ENCODE measurements at places on chromosomes 12 and 14.

GRCh38 chr12:124636138-124636978, 68.9 kb upstream of the NCOR2 start:
- DNase-seq = peak; percentile 71

DNA sequence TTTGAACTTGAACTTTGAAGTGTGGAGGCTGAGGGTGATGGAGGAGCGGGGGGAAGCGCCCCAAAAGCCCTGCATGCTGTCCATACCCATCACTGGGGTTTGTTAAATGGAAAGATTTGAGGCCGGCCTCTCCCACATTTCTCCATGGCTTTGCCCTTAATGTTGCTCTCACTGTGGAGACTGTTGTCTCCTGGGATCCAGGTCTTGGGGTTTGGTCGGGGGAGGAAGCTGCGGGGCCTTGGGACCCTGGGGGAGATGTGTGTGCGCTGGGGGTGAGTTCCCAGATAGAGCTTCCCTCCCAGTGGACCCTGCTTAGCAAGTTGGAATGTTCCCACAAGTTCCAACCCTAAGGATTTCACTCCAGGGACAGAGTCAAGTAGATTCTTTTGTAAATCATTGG, 28.0 kb upstream of the LRTM2 start:
- no peak for DNase-seq

- DNase-seq = peak; percentile 73
Measured at GRCh38 chr14:77128414-77128891, 13.1 kb downstream of the ZDHHC22 start.

DNA sequence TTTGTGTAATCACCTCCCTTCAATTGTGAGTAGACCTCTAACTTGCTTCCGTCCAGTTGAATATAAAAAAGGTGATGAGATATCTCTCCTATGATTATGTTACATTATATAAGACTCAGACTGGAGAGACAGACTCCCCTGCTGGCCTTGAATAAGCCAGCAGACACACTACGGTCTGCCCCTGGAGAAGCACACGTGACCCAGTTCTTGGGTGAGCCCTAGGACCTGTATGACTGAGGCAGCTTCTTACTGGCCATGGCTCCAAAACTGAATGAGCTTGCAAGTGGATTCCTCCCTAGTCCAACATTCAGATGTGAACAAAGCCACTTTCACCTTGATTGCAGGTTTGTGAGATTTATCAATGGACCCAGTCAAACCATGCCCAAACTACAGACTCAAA, 427.9 kb upstream of the DCN start:
- DNase-seq = no peak

- DNase-seq = no peak
Measured at GRCh38 chr14:50354527-50354926, 42.2 kb downstream of the CDKL1 start.

- no peak for DNase-seq
Measured at GRCh38 chr14:89952576-89952975, 2.0 kb downstream of the EFCAB11 start.

GRCh38 chr12:108060067-108060466, 69.0 kb upstream of the WSCD2 start:
- no peak for DNase-seq

GRCh38 chr12:51085757-51086156, 2.4 kb upstream of the CSRNP2 start:
- DNase-seq = no peak

DNA sequence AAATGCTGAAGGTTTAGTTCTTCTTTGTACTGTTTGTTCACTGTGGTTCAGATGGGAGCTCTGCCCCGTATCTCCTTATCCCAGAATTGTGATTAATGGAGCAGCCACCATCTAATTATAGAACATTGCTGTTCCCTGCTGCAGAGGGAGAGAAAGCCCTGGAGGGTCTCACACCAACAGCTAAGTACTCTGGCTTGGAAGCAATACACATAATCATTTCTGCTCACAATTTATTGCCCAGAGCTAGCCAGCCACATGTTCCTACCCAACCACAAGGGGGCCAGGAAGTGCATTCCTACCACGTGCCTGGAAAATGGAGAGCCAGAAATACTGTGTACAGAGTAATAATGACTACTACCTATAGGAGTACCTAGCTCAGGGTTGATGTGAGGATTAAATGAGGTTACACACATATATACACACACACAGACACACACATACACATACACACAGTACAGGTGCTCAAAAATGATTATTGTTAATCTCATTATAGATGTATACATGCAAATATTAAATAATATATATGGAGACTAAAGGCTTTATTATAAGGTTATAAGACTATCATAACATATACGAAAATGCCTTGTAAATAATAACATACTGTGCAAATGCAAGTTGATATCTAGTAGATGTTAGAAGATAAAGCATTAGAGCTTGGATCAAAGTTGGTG, 22.3 kb downstream of the MSRB3 start:
- peak; percentile 39 for DNase-seq

DNA sequence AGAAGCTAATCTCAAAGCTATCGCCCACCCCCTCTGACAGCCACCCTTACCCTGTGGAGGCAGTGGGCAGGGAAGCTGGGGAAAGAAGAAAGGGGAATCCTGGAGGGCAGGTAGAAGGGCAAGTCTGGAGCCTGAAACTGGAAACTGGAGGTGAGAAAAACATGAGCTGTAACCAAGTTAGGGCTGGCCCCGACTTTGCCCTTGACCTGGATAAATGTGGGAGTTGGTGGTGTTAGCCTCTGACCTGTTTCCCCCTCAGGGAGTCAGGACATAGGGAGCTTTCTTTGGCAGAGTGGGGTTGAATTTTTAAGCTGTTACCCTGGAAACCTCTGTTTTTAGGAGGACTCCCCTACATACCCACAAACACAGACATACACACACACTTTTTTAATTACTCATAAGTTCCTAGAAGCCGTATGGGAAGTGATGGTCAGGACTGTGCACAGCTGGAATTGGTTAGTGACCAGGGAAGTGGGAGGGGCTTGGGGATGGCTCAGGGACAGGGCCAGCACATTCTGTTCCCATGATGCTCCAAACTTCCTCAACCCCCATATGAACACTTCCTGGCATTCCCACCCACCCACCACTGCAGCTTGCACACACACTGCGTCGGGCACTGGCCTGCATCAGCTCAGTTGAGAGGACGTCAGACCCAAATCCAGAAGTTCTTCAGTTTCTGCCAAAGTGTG, 5.0 kb upstream of the MMP19 start:
- DNase-seq = peak; percentile 95

GRCh38 chr12:4496145-4496838, 42.4 kb upstream of the RAD51AP1 start:
- no peak for DNase-seq

GRCh38 chr14:48857366-48857765, 728.8 kb downstream of the RPS29 start:
- DNase-seq = no peak

All from bronchial epithelial cell (primary cell).